NCI-H2081 (cell line): ENCODE measurements at places on chromosomes 6 and 20.

DNA sequence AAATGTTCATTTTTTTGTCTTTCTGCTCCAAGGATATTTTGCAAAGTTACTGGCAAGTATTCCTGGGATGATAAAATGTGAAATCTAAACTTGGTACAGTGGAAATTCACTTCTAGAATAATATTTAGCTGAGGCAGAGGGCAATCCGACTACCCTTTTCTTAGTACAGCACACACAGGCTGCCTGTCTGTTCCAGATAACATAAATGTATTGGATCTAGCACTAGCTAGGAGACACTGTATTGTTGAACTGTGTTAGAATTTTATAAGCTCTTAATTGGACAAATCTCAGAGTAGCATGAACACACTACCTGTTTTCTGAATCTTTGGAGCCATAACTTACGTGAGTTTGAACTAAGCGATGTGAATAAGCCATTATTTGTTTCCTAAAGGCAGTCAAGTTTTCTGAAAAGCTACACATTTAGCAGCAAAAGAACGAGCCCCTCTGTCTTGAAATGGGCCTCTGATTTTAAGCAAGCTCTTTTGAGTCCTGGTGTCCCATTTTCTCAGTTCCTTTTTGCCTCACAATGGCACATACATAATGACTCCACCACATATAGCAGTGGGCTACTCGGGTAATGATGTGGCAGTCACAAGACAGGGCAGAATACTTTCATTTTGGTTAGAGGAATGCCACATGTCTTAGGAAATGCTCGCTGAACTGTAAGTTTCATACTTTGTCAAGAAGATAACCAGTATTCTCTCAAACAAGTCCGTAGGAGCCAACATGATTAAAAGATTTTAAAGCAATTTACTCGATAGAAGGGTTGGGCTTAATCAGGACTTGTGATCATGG lies 116.5 kb upstream of the ESR1 start:
- DNase-seq = no peak

DNA sequence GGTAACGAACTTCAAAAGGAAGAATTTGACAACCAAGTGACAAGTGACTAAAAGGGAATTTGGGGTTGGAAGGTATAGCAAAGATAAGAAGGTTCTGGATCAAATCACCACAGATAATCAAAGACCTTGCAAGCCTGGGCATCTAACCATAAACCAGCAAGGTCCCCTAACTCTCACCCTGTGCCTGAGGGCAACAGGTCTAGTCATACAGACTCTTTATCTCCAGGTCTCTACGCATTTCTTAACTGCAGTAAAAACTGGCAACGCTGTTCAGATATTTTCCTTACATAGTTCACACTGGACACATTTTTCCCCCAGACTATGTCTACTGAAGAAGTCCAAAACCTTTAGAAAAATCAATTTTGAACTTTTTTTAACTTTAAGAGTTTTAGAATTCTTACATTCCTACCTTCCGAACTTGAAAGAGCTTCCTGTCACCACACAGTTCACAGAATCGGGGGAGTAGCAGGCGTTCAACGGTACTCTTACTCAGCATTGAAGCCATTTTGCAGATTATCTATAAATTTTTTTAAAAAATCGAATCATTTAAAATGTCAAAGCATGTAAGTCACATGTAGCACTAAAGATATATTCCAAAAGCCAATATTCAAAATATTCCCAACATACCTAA lies 23.0 kb upstream of the ANKRD60 start:
- DNase-seq = no peak

DNA sequence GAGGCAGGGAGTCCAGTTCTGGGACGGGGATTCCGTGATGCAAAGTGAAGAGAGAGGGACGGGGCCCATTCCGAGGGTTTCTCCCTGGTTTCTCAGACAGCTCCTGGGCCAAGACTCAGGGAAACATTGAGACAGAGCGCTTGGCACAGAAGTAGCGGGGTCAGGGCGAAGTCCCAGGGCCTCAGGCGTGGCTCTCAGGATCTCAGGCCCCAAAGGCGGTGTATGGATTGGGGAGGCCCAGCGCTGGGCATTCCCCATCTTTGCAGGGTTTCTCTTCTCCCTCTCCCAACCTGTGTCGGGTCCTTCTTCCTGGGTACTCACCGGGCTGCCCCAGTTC lies 35.9 kb upstream of the HLA-G start:
- no peak for DNase-seq

GRCh38 chr6:108432792-108433191 lies 127.9 kb upstream of the FOXO3 start:
- no peak for DNase-seq

DNA sequence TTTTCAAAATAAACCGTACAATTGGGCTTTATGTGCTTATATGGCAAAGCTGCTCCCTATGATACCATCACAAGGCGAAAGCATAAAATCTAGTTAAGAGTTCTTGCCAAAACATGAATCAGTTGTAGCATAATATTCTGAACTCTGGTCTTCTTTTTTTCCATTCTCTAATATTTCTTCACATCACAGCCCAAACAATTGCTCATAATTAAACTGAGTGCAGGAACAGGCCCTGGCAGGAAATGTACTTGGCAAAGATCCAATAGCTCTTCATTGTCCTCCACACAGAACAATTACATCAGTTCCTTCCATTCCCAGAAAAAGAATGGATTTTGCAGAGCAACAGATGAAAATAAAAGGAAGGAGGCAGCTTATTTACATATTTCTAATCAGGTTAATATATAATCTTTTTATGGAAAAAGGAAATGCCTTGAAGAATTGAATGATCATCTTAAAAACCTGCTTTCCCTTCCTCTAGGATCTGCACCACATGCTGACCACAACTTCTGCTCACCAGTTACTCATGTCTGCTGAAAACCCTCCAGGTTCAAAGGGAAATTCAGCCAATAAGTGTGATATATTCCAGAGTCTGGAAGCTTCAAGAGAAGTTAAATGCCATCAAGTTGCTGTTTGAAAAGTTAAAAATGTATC lies 123.3 kb upstream of the COL21A1 start:
- peak; percentile 84 for DNase-seq

DNA sequence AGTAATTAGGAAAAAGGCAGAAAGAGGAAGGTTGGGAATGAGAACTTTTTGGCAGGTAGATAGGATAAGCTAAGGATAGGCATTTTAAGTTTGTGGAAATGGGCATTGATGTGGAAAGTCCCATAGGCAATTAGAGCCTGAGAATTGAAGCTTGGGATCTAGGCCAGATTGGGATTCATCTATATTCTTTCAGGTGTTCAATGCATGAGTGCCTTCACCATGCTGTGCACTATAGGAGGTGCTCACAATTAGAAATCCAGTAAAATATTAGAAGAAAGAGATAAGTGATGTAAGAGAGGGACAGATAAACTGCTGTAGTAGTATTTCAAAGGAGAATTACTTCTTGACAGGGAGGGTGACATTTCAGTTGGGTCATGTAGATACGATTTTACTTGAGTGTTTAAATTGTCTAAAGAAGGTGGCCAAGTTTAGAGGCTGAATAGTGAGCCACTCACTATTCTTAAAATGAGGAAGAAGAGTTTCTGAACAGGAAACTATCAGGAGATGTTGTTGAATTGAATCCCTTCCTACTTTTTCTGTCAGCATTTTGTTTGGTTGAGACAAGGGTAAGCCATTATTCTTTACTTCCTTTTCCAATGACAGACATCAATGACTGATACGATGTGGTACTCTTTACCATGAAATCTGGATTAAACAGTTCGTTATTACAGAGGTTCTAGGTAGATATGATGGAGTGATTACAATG lies 31.0 kb upstream of the CTAGE9 start:
- no peak for DNase-seq

- DNase-seq = no peak
Measured at GRCh38 chr6:184161-184700, 108.1 kb upstream of the DUSP22 start.

- no peak for DNase-seq
Measured at GRCh38 chr6:169626649-169627048, 75.2 kb downstream of the WDR27 start.

GRCh38 chr6:105562027-105562426 lies 159.1 kb upstream of the PREP start:
- DNase-seq = no peak

- no peak for DNase-seq
Measured at GRCh38 chr6:37538107-37538506, 38.4 kb upstream of the CCDC167 start.

- no peak for DNase-seq
Measured at GRCh38 chr20:38152621-38153221, 12.3 kb downstream of the TGM2 start.

DNA sequence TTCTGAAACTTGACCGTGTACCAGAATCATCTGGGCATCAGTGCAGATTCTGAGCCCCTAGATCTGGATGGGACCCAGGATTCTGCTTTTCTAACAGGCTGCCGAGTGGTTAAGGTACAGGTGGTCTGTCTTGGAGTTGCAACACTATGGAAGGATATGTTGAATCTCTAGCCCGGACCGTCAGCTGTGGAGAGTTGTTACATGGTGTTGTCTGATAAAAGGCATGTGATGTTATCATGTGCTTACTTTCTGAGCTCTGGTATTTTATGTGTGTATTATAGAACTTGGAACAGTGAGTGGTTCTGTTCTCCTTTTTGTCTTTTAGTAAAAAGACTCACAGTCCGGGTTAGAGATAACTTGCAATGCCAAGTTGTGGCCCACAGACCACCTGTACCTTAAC lies 123.0 kb downstream of the JARID2 start:
- DNase-seq = no peak

DNA sequence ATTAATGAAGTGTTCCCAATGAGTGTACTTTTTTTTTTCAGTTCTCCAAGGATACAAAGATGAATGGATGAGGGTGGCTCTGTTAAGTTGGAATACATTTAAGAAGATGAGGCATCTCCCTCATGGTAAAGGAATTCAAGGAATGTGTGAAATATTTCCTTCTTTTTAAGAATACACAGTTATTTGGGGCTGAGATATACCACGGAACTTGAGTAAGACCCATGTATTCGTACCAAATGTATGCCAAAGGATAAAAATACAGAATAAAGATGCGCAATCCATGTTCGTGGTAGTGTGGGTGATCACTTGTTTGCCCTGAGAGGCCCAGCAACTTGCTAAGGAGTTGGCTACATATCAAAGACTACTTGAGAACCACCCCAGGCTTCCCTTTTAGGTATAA lies 164.2 kb upstream of the TCF21 start:
- no peak for DNase-seq

DNA sequence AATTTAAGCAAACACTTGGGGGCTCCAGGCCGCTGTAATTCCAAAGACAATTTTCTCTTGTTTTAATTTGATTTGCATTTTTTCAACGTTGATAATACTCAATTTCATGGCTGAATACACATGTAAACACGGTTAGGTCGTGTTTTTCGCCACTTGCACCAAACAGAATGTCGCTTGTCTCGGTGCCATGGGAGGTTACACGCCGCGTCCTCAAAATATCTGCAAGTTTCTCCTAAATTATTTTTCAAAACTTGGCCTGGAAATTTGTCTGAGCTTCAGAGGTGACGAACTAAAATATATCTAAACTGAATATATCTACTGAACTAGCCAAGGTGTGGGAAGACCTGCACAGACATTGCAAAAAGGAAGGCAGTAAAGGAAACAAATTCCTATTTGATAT lies 15.0 kb downstream of the FOXA2 start:
- DNase-seq = peak; percentile 50
